Breast epithelium (tissue), 4 donors: ENCODE measurements at places on chromosomes 6 and 20. TPM values are rescaled to one million over a fixed set of nuclear protein-coding genes. Genes with fewer than 3 reads are reported as not detected.

DNA sequence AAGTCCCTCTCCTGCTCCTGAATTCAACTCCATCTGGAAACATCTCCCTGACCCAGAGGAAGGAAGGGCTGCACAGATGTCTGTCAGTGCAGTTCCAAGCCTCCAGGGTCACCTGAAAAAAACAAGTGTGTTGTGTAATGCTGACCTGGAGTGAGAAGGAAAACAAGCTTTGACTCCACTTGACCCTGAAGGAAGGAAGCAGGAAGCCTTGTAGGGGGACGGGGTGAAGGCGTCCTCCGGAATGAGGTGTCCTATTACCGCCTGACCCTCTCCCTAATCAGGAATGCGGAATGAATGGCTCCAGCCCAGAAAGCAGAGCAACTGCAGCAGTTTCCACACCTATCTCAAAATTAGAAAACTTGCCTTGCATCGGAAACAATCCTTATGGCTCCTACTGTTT lies 13.9 kb upstream of the ADGRF5 start:
- no peak for DNase-seq
- no peaks in the 10 kb centered on the region for H3K36me3 ChIP-seq
- no peaks in the 10 kb centered on the region for H3K4me1 ChIP-seq
- H3K4me3 ChIP-seq = no peak overlapping the region
- no peak overlapping the region for H3K27ac ChIP-seq
- H3K27me3 ChIP-seq = no peaks in the 10 kb centered on the region

DNA sequence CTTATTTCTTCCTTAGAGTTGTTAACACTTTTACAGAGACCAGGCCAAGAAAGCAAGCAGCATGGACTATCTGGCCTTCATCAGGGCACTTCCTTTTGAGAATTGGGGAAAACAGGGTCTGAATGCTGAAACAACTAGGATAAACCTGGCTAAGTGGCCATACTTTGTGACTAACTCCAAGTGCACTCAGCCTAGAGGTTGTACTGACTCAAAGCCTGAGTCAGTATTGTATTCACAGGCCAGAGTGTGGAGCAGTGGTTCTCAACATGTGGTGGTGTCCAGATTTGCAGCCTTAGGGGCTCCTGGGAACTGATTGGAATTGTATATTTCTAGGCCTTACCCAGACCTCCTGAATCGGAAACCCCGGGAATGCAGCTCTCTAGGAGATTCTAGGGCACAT lies 20.1 kb downstream of the SEC23B start:
- H3K27me3 ChIP-seq = no peaks in the 10 kb centered on the region
- no peak overlapping the region for H3K27ac ChIP-seq
- H3K4me1 ChIP-seq = no peaks in the 10 kb centered on the region
- no peak overlapping the region for H3K4me3 ChIP-seq
- no peak for DNase-seq
- H3K36me3 ChIP-seq = peaks cover 13% of the 10 kb centered on the region

GRCh38 chr6:159074120-159074684 lies 29.4 kb upstream of the TAGAP start:
- H3K4me1 ChIP-seq = no peaks in the 10 kb centered on the region
- no peak overlapping the region for H3K4me3 ChIP-seq

DNA sequence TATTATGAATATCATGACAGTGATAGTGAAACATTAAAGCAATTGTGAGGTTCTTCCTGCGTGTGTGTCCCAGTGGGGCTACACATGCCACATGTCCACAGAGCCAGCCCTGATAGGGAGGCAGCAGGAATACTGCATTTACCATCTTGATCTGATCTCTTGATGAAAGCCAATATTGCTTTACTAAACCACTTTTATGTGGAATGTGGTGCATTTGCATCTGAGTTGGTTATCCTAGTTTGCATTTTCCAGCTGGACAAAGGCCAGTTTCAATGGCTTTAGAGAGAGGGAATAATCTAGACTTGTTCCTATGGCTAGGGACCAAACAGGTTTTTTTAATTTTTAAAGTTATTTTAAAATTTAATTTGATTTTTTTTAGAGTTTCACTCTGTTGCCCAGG lies 216.3 kb upstream of the FERMT1 start:
- H3K4me3 ChIP-seq = no peak overlapping the region
- no peaks in the 10 kb centered on the region for H3K4me1 ChIP-seq
- DNase-seq = no peak
- H3K27me3 ChIP-seq = no peaks in the 10 kb centered on the region
- no peak overlapping the region for H3K27ac ChIP-seq

- H3K4me3 ChIP-seq = no peak overlapping the region
- H3K36me3 ChIP-seq = peaks cover 2% of the 10 kb centered on the region
- peaks cover 9% of the 10 kb centered on the region for H3K4me1 ChIP-seq
- H3K27me3 ChIP-seq = no peaks in the 10 kb centered on the region
- DNase-seq = no peak
- H3K27ac ChIP-seq = no peak overlapping the region
Observed at GRCh38 chr6:136669299-136669699, 119.1 kb upstream of the MAP7 start.

DNA sequence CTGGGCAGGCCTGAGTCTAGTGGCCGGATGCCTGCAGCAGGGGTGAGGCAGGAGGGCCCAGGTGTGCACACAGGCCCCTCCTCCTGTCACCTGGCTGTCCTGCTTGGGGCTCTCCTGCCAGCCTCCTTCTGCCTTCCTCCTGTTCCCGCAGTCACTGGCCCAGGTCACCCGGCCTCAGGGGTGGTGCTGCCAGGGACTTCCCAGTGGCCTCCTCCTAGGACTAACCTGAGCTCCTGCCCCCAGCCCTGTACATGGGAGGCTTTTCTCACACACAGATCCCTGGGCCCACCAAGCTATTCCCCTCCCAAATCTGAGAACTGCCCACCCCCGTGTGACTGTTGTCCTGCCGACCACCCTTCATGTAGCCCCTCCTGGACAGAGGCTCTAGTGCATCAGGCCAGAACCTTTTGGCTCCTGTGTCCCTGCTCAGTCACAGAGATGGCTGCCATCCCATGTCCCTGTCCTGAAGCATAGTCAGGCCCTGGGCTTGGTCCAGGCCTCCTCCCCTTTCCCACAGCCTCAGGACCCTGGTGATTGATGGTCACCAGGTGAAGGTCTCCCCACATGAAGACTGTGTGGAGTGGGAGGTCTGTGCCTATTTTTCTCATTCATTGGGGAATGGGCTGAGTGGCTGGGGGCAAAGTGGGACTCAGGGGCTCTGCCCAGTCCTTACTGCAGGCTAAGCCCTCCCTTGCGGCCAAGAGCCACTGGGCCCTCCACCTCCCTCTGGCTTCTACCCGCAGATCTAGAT lies 1.1 kb upstream of the ULBP1 start:
- H3K36me3 ChIP-seq = no peaks in the 10 kb centered on the region
- H3K27me3 ChIP-seq = peaks cover 44% of the 10 kb centered on the region
- no peak for DNase-seq
- no peak overlapping the region for H3K4me3 ChIP-seq

GRCh38 chr20:11098888-11099287 lies 425.1 kb upstream of the JAG1 start:
- no peak overlapping the region for H3K27ac ChIP-seq
- H3K36me3 ChIP-seq = no peaks in the 10 kb centered on the region
- no peaks in the 10 kb centered on the region for H3K4me1 ChIP-seq
- no peaks in the 10 kb centered on the region for H3K27me3 ChIP-seq
- DNase-seq = no peak

- no peak for DNase-seq
- H3K27ac ChIP-seq = no peak overlapping the region
- H3K27me3 ChIP-seq = no peaks in the 10 kb centered on the region
- no peak overlapping the region for H3K4me3 ChIP-seq
- H3K36me3 ChIP-seq = no peaks in the 10 kb centered on the region
Observed at GRCh38 chr20:61331543-61331942, 79.5 kb downstream of the CDH4 start.

- H3K4me3 ChIP-seq = no peak overlapping the region
- H3K36me3 ChIP-seq = no peaks in the 10 kb centered on the region
- H3K27ac ChIP-seq = no peak overlapping the region
- no peak for DNase-seq
Observed at GRCh38 chr6:67538032-67538431, 1097.0 kb upstream of the ADGRB3 start.

- no peaks in the 10 kb centered on the region for H3K4me1 ChIP-seq
- H3K36me3 ChIP-seq = no peaks in the 10 kb centered on the region
- H3K4me3 ChIP-seq = no peak overlapping the region
- no peak overlapping the region for H3K27ac ChIP-seq
Observed at GRCh38 chr6:72826037-72826436, 204.2 kb downstream of the KCNQ5 start.

DNA sequence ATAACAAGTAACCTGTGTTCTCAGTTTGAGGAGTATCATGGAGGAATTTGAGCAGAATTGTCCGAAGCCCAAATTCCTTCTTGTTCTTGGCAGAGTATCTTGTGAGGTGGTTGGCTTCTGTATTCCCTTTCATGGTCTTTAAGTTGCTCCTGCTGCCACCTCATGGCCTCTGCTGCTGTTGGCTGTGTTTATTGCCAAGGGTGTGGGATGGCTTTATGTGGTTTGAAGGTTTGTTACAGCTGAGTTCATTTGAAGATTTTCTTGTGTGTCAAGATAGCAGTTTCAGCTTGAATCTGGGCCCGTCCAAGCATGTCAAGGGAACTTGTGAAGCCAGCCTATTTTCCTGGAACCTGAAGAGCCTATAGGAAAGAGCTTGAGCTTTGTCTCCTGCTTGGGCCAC lies 20.2 kb upstream of the TTK start:
- H3K36me3 ChIP-seq = no peaks in the 10 kb centered on the region
- no peak overlapping the region for H3K4me3 ChIP-seq
- DNase-seq = no peak
- H3K27me3 ChIP-seq = no peaks in the 10 kb centered on the region

- H3K4me1 ChIP-seq = no peaks in the 10 kb centered on the region
- no peak overlapping the region for H3K27ac ChIP-seq
- H3K27me3 ChIP-seq = no peaks in the 10 kb centered on the region
- H3K36me3 ChIP-seq = no peaks in the 10 kb centered on the region
- no peak overlapping the region for H3K4me3 ChIP-seq
Observed at GRCh38 chr20:58546756-58547622, 31.8 kb upstream of the APCDD1L start.

DNA sequence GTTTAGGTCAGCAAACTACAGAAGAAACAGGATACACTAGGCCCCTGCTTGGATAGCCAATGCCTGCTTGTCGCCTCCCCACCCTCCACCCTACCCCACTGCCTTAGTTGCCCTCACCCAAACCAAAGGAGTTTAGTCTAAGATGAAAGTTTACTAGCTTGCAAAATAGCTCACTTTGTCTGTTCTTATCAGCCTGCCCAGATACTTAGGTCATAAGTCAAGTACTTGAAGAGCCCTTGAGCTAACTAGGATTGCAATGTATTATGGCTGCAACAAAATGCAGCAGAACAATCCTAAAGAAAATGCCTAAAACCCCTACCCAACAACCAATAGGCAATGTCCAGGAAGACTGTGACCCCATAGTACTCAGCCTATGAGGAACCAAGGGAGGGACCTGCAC lies 7.3 kb upstream of the ENTPD6 start:
- H3K36me3 ChIP-seq = no peaks in the 10 kb centered on the region
- no peaks in the 10 kb centered on the region for H3K4me1 ChIP-seq
- no peak for DNase-seq
- H3K27me3 ChIP-seq = no peaks in the 10 kb centered on the region

DNA sequence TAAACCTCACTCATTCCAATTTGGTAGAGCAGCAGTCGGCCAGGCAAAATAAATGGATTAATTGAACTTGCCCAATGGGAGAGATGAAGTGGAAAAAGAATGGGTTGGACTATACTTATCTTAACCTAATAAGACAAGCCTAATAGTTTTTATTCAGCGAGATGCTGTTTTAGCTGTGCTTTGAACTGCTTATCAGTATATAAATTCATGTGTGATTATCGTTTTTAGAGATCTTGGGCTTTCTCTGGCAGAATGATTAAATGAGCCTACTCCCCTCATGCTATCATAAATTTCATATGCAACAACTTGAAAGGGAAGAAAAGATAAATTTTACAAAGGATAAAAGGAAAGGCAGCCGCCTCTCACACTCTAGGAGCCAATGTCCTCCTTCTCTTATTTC lies 59.8 kb downstream of the SNAP25 start:
- H3K27me3 ChIP-seq = no peaks in the 10 kb centered on the region
- H3K4me1 ChIP-seq = no peaks in the 10 kb centered on the region
- DNase-seq = no peak
- H3K36me3 ChIP-seq = no peaks in the 10 kb centered on the region

- H3K36me3 ChIP-seq = no peaks in the 10 kb centered on the region
- no peak for DNase-seq
- no peak overlapping the region for H3K4me3 ChIP-seq
- no peaks in the 10 kb centered on the region for H3K4me1 ChIP-seq
- H3K27me3 ChIP-seq = no peaks in the 10 kb centered on the region
- H3K27ac ChIP-seq = no peak overlapping the region
Observed at GRCh38 chr20:23569570-23569969, 1.3 kb upstream of the CST9L start.

- no peak overlapping the region for H3K27ac ChIP-seq
- H3K4me1 ChIP-seq = no peaks in the 10 kb centered on the region
- no peak for DNase-seq
Observed at GRCh38 chr6:101845621-101846020, 452.1 kb downstream of the GRIK2 start.

DNA sequence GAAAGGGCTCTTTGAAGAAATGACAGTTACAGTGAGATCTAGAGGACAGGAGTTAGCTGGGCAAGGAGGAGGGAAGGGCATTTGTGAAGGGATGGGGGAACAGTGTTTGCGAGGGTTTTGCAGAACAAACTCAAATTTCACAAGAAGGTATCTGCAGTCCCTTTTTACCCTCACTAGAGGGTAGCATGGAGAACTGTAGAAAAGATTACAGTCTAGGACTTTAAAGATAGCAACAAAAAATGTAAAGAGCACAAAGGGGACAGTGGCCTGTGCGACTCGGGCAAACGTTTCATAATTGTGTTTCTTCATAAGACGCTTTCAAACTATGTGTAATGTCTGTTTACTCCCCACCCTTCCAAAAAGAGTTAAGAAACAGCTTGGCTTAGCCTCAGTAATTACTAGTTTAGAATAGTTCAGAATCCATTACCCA lies 21.2 kb upstream of the ASXL1 start:
- no peaks in the 10 kb centered on the region for H3K27me3 ChIP-seq
- no peak overlapping the region for H3K27ac ChIP-seq
- H3K4me1 ChIP-seq = no peaks in the 10 kb centered on the region
- no peak overlapping the region for H3K4me3 ChIP-seq

Gene GPSM3
- 8.2 TPM for total RNA-seq

Gene VSTM2L
- total RNA-seq = 0.44 TPM

Gene TMEM244
- total RNA-seq = not detected

Gene PRDM13
- not detected for total RNA-seq

Gene CST7
- total RNA-seq = 1.8 TPM

Gene PTPRA
- total RNA-seq = 96.0 TPM

Gene EPB41L1
- total RNA-seq = 37.0 TPM

Gene PHF20
- total RNA-seq = 60.0 TPM

Gene TGM3
- not detected for total RNA-seq

Gene AP5S1
- total RNA-seq = 11.8 TPM

Gene LIN28B
- not detected for total RNA-seq

Gene SLC22A1
- total RNA-seq = 1.3 TPM

Gene ARMH2
- total RNA-seq = not detected

Gene PNISR
- 206 TPM for total RNA-seq

Gene PGC
- not detected for total RNA-seq

Gene PGM3
- 24.9 TPM for total RNA-seq
